ENCODE measurements at places on chromosomes 6 and 20.
A peak's percentile ranks its signal among the peaks of the same experiment; 100 is the strongest.

DNA sequence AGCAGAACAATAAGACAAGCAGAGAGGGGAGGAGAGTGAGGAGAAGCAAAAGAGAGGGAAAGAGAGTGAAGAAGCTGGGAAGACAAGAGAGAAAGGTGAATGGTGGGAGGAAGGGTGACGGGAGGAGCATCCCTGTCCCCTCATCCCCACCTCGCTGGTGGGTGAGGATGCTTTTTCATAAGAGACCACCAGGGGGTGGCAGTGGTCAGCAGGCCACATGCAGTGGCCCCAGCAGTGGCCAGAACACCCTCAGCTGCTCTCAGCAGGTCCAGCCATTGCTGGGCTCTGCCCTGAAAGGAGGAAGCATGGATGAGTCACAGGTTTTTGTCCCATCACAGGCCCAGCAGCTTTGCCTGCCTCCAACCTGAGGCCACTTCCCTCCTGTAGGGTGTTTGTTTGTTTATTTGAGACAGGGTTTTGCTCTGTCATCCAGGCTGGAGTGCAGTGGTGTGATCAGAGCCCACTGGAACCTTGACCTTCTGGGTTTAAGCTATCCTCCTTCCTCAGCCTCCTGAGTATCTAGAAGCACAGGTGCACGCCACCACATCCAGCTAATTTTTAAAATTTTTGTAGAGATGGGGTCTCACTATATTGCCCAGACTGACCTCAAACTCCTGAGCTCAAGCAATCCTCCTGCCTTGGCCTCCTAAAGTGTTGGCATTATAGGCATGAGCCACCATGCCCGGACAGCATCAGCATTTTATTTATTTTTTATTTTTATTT lies 24.0 kb downstream of the FGD2 start:
- peak; percentile 55 for DNase-seq

GRCh38 chr6:16481697-16482399 lies 243.5 kb downstream of the GMPR start:
- no peak for DNase-seq

DNA sequence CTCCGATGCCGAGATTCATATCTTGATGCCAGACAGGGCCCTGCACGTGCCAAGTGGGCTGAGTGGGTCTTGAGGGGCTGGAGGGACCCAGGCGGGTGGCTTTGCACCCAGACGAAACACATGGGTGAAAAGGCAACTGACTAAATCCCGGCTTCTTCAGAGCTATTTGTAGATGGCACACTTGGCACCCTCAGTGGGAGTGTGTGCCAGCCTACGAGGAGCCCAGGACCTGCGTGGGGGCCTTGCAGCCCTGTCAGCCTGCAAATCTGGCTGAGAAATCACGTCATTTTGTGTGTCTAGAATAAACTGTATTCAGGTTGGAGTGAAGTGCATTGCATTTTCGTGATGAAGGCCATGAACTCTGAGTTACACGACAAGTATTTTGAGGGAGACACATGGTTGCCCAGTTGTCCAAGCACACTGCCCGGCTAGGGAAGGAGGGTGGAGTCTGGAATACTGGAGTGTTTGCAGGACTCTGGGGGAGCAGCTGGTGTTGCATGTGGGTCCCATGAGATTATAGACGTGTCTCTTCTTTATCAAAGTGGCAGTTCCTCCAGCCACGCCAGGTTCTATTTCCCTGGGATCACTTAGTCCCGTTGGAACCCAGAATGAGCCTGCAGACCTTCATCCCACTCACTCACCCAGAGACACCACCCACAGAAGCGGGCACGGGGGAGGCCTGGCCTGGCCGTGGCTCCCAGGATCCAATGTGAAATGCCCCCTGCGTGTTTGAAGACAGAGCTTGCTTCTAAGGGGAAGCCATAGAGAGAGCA lies 60.2 kb downstream of the DLL1 start:
- DNase-seq, result no peak

DNA sequence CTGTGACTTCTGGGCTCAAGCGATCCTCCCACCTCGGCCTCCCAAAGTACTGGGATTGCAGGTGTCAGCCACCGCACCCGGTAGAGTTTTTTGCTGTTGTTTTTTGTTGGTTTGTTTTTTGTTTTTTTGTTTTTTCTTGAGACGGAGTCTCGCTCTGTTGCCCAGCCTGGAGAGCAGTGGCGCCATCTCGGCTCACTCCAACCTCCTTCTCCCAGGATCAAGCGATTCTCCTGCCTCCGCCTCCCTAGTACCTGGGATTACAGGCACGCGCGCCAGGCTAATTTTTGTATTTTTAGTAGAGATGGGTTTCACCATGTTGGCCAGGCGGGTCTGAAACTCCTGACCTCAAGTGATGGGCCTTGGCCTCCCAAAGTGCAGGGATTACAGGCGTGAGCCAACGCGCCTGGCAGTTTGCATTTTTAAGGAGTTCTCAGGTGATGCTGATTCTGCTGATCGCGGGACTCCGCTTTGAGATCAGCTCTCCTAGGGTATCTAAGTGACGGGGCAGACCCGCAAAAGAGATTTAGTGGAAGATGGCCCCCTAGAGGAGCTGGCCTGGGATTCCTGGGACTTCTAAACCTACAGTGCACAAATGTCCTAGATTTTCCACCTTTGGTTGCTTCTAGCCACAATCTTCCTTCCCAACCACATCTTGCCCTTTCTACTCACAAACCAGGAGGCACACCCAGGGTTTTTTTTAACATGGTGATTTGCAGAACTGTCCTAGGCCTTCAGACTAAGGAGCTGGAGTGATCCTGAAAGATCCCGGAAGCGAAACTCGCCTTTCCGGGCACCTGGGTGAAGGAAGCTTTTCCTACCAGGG lies 45.2 kb downstream of the DPPA5 start:
- DNase-seq, result no peak

- DNase-seq, result no peak
Measured at GRCh38 chr6:34028691-34029360, 117.1 kb downstream of the GRM4 start.

DNA sequence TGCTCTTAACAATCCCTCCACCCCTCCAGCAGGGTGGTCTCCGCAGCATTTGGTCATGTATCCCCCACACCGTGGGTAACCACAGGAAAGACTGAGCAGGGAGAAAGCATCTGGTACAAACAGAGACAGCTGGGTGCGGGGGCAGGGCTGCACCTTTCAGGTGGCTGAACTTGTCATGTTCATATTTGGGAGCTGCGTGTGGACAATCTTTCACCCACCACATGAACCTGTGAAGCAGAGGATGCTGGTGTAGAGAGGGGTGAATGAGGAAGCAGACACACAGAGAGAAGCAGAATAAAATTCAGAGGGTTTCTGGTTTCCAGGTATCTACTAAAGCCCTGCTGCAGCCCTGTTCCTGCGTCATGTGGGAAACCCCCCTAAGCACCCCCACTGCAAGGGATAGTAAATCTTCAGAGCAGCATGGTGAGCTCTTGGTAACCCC lies 8.9 kb downstream of the GFOD1 start:
- DNase-seq, result no peak

DNA sequence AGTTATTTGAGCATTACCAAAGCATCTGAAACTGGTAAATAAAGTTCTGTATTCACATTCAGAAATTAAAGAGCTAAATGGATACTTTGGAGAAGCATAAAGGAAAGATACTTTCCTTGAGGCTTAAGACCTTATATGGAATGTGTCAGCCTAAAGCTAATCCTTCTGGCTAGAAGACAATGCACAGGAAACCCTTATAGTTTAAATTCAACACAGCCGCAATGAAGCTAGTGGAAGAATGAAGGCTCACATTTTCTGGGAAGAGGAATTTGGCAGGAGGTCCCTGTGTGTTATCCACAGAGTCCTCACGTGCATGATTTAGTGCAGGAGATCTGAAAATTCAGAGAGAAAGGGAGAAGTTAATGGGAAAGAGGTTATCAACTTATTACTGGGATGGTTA lies 21.5 kb upstream of the CHD6 start:
- no peak for DNase-seq

GRCh38 chr20:62595491-62595890 lies 46.8 kb upstream of the SLCO4A1 start:
- DNase-seq, result peak; percentile 9

DNA sequence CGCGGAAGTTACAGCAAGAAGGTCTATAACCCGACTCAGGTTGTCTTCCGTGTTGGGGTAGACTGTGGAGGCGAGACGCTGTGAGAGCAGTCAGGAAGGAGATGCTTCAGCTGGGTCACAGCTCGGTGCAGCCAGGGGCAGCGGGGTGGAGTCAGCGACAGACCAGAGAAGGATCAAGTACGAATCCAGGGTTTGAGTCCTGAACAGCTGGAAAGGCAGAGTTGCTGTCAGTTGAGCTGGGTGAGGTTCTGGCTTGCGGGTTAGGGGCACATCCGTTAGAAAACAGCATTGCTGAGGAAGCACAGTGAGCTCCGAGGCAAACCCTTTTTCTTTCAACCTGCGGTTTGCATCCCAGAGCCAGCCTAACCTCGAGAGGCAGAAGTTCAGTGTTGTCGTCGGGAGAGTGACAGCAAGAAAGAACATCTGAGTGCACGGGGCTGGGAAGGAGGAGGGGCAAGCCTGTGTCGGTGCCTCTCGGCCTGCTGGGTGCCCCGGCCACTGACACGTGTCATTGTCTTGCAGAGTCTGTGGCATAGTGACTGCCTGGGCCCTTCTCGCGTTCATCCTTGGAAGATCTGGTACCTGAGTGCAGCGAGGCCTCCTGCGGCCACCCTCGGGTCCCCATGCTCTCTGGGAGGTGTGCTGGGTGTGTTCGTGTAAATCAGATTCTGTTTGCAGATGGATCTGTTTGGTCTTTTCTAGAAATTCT lies 20.0 kb downstream of the PNLDC1 start:
- DNase-seq, result no peak

GRCh38 chr20:23551786-23552185 lies 16.5 kb downstream of the CST9L start:
- DNase-seq, result no peak

DNA sequence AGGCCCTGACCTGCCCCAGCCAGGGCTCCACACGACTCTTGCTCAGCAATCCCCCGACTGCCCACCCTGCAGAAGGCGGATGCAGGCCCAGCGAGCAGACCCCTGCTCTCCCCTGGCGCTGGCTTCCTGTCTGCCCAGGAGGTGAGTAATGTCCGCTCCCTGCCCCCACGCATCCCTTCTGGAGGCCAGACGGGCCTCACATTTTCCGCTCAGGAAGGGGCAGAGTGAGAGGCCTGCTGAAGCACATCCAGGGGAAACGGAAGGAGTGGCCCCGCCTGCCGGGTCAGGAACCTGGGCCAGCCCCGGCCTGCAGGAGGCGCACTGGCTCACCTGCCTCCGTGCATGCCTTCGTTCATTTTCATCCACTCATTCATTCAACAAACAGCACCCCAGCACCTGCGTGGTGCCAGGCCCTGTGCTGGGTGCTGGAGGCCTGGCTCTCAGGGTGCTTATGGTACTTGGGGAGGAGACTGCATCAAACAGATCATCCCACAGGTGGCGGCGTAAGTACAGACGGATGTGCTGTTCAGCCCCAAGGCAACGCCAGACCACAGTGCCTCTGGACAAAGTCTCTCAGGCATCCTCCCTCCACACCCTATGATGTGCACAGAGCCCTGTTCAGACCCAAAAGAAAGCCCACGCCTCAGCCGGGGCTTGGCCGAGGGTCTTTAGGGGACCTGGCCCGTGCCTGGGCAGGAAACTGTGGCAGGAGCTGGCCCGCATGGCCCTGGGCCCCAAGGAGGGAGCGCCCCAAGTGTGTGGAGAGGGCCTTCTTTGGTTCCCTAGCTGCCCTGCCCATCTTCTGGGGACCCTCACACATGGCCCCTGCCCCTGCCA lies 112.1 kb downstream of the ASXL1 start:
- no peak for DNase-seq

GRCh38 chr20:37498066-37498665 lies 22.9 kb upstream of the NNAT start:
- DNase-seq, result no peak

DNA sequence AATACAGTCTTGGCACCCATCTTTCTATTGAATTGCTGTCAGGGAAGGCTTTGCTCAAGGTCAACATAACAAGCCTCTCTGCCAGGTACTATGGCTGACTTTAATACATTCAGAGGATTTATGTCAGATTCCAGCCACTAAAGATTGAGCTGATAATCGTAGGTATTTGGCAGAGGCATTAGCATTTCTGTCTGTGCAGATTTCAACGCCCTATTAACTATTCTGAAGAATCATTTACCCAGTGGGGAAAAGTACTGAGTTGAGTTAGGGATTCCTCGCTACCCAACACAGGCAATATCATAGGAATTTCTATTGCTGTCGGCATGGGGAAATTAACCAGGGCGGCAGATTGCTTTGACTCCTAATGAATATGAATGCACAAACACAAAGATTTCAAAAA lies 233.7 kb upstream of the SPTLC3 start:
- no peak for DNase-seq

GRCh38 chr6:150987371-150987828 lies 121.9 kb downstream of the MTHFD1L start:
- no peak for DNase-seq

DNA sequence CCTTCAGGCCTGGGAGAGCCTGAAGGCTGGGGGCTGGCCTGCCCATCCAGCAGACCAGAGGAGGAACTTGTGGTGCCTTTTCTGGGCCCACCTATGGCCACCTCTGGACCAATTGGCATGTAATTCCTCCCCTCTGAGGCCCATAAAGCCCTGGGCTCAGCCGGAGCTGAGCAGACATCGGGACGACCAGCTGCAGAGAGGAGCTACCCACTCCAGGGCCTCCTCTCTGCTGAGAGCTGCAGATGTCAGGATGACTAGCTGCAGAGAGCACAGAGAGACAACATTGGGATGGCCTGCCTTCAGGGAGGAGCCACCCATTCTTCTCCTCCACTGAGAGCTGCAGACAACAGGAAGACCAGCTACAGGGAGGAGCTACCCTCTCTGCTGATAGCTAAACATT lies 370.1 kb downstream of the CD83 start:
- DNase-seq, result no peak

GRCh38 chr20:13671916-13672378 lies 33.2 kb upstream of the TASP1 start:
- peak; percentile 11 for DNase-seq

DNA sequence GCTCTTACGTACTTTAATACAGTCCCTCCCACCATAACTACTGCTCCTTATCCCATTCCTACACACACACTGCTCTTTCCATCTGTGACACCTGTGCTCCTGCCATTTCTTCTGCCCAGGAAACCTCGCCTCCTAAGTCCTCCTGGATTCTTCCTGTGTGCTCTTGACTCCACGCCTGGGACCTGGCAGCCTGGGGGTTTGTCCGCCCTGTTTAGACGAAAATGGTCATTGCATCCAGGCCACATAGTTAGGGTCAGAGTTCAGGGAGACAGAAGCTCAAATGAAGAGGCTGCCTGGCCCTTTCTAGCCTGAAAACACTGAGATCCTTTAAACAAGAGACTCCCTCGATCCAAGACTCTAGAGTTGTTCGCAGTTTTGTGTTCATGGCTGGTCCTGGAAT lies 17.4 kb upstream of the CTNNBL1 start:
- DNase-seq, result no peak

- no peak for DNase-seq
Measured at GRCh38 chr6:68087399-68088133, 547.5 kb upstream of the ADGRB3 start.

DNA sequence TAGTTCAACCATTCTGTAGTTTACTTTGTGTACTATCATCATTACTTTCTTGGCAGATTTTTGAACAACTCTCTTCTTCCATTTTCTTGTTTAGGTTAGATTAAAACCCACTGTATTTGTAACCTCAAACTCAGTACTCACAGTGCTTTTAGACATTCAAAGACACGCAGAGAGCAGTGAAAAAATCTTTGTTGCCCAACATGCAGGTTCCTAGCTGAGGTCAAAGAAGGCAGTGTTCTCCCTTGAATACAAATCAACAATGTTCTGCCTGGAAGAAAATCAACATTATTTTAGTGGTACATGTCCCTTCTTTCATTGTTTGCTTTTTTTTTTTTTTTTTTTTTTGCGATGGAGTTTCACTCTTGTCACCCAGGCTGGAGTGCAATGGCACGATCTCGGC lies 11.2 kb downstream of the CYB5R4 start:
- no peak for DNase-seq

- DNase-seq, result no peak
Measured at GRCh38 chr20:25051386-25052155, 6.4 kb downstream of the ACSS1 start.

Data from non-pigmented ciliary epithelial cell (primary cell).